ENCODE measurements at places on chromosomes 2 and 18.

DNA sequence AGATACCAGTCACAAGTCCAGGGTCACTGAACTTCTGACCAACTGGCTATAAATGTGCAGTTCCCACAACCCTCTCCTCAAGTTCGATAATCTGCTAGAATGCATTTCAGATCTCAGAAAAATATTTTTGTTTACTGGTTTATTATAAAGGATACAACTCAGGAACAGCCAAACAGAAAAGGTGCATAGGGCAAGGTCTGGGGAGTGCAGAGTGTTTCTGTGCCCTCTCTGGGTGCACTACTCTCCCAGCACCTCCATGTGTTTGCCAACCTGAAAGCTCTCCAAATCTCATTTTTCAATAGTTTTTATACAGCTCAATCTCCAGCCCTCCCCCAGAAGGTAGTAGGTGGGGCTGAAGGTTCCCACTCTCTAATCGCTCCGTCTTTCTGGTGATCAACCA lies 85.2 kb downstream of the SKA1 start:
- no peak for DNase-seq

DNA sequence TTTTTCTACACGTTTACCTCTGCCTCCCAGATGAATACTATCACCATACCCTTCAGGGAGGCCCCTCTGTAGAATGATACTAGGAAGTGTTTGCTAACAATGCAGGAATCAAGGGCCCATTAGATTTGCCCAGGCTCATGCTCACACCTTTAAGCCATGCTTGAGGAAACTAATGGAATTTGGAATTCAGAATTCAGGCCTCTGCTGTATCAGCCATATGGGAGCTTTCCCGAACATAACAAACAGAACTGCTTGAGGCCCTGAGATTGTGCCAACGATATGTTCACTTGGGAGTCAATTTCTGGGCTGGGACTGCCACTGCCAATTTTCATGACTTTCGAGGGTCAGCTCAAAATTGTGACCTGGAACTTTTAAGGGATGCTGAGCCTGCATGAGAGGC lies 282.5 kb downstream of the CLIP4 start:
- no peak for DNase-seq

- DNase-seq = no peak
These were observed 351.0 kb downstream of the SS18 start for GRCh38 chr18:25739376-25739775.

GRCh38 chr2:212505586-212505985 lies 33.0 kb downstream of the ERBB4 start:
- no peak for DNase-seq

- no peak for DNase-seq
These were observed 35.1 kb downstream of the CCBE1 start for GRCh38 chr18:59661891-59662701.

- DNase-seq = no peak
These were observed 30.5 kb downstream of the KDM3A start for GRCh38 chr2:86471637-86472036.

DNA sequence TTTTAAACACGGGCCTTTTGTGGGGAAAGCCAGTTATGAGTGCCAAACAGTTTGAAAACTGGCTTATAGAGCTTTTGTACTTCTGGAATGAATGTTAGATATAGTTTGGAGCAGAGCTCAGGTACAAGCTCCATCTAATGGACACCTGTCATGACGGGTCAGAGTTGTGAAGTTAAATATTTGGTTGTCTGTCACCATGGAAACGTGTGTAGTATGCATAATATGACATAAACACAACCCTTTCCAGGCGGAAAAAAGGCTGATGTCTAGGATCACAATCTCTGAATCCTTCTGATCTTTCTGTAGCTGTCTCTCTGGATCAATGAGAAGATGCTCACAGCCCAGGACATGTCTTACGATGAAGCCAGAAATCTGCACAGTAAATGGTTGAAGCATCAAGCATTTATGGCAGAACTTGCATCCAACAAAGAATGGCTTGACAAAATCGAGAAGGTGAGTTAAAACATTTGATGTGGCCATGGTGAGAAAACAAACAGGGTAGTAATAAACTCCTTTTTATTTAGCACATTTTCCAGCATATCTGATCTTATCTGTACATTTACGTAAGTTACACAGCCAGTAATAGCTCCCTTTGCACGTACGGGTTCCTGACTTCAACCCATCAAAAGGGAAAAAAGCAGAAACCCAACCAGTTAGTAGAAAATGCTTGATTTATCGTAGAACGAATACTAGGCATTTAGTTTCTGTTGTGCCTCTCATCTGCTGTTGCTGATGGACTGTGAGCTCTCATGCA lies 80.6 kb upstream of the EML6 start:
- DNase-seq = no peak

GRCh38 chr2:54423213-54423612 lies 32.9 kb upstream of the SPTBN1 start:
- no peak for DNase-seq

GRCh38 chr18:7514796-7515440 lies 52.2 kb upstream of the PTPRM start:
- no peak for DNase-seq

GRCh38 chr18:79510731-79511241 lies 115.1 kb downstream of the NFATC1 start:
- DNase-seq = no peak

GRCh38 chr2:48482313-48482712 lies 47.6 kb upstream of the STON1 start:
- no peak for DNase-seq

DNA sequence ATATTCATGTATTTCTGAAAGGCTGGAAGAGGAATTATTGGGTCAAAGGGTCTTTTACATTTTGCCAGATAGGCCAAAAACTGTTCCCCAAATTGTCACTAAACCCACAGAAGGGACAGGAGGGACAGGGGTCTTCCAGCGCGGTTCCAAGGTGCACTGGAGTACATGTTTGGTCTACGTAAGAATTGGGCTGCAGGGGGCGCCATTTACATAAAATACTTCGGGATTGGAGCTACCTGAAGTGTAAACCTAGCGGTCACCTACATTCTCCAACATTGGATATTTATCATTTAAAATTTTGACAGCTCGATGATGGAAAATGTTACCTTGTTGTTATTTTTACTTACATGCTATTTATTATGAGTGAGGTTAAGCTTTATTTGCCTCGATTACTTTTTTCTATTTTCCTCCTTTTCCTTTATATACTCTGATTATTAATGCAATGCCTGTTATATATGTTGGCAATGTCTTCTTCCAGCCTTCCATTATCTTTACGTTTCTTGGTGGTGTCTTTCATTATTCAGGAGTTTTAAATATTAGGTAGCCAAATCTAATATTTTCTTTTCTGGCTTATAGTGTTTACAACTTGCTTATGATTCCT lies 43.0 kb upstream of the RAB6C start:
- peak; percentile 70 for DNase-seq

DNA sequence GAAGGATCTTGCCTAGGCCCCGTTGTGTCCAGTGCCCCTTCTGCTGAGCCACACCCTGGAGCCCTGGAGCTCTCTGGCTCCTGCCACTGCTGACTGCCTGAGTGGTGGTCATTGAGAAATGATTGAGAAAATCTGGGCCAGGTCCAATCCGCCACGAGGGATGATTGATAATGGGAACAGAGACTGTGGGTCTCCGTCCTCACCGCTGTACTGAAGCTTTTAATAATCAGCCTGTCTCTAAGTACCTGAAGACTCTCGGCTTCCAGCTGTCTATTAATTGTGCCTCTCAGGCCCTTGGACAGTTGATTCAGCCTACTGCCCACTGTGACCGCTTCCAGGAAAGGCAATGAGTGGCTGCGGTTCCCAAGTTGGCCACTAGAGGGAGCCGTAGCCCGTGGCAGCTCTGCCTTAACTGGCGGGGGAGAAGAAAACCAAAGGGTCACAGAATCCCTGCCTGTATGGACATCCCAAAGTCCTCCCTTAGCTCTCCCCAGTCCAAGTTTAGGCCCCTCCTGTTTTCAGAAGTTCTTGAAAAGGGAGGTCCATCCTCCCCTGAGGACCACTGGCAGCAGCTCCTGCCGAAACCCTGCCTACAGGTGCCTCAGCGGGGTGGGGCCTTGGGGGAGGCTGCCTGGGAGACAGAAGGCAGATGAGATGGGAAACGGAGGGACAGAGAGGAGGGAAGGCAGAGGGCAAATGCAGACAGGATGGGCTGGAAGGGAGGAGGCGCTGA lies 213.6 kb downstream of the TNS1 start:
- peak; percentile 69 for DNase-seq

GRCh38 chr2:60825666-60826065 lies 55.7 kb upstream of the REL start:
- DNase-seq = no peak

GRCh38 chr18:43805646-43806194 lies 528.4 kb upstream of the SYT4 start:
- no peak for DNase-seq

GRCh38 chr2:202681688-202682205 lies 47.0 kb downstream of the FAM117B start:
- DNase-seq = no peak

- DNase-seq = peak; percentile 74
These were observed 32.8 kb downstream of the GRHL1 start for GRCh38 chr2:9984217-9984739.

DNA sequence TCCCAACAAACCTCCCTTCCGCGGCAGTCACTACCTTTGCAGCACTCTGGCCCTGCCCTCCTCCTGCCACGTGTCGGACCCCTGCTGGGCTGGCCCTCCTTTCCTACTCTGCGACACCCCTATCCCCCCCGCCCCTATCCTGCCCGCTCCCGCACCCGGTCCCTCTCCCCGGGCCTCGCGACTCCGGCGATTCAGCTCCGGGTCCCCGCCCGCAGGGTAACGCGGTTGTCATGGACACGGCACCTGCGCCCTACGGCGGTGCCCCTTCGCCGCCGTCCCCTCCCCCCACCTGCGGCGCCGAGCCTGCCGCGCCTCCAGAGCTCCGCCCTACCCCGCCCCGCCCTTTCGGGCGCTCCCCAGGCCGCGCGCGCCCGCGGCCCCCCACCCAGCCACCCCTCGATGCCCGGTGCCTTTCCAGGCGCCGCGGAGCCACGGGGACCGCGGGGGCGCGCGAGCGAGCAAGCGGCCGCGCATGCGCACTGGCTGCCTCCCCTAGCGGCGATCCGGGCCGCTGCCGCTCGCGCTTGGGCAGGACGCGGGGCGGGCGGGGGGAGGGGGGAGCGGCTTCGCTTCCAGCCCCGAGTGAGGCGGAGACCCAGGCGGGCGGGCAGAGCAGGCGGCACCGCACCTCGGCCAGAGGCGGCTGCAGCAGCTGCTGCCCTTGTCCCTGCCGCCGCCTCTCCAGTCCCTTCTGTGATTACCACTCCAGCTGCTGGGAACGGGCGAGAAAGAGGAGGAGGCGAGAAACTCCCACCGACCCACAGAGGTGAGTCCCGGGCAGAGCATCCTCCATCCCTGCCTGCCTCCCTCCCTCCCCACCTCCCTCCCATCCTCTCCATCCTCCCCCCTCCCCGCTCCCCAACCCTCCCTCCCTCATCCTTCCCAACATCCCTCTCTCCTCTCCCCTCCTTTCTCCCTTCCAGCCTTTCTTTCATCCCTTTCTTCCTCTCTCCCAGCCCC lies at the start of gene CTNNA2:
CTNNA2 (plus strand) TSS at position 610 of the 960 bp plus-strand sequence.
- DNase-seq = no peak

GRCh38 chr18:55983433-55983832 lies 395.4 kb upstream of the TCF4 start:
- no peak for DNase-seq

DNA sequence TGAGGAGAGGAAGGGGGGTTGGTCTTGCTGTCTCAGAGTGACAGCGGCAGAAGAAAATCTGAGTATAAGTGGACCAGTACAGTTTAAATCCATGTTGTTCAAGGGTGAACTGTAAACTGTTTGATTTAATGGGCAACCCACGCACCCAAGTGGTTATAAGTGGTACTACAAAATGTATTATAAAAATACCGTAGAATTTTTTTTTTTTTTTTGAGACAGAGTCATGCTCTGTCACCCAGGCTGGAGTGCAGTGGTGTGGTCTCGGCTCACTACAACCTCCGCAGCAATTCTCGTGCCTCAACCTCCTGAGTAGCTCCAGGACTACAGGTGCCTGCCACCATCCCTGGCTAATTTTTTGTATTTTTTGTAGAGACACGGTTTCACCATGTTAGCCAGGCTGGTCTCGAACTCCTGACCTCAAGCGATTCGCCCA lies 2.1 kb upstream of the CHCHD5 start:
- DNase-seq = peak; percentile 85

DNA sequence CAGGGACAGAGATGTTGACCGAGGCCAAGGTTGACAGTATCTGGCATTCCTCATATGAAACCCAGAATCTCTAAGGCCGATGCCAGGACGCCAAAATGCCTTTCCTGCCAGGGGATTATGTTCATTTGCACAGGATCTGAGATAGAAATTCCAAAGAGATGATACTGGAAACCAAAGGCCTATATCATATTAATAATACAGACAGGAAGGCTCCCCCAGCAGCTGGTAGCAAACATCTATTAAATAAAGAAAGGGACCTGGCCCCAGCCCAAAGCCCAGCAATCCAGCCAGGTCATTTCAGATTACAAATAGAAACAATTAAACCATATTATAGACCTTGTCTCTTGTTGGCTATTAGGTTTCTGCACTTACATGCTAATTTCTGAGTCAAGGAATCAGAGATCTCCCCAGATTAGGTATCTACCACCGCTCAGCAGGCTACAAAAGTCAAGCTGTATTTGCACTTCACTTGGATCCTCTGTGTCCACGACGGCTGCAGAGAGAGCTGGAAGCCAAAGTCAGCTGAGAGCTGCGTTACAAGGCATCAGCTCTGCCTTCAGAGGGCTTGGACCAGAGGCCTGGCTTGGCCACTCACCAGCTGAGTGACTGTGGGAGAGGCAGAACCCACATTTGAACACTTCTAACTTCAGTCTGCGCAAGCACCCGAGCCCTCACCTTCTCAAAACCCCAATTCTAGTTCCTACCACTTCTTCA lies 269.3 kb upstream of the SIX2 start:
- no peak for DNase-seq

- peak; percentile 50 for DNase-seq
These were observed 13.5 kb downstream of the RASGRP3 start for GRCh38 chr2:33489835-33490431.

- DNase-seq = no peak
These were observed 228.3 kb downstream of the SRBD1 start for GRCh38 chr2:45382744-45383143.

GRCh38 chr2:37771600-37772088 lies 100.2 kb upstream of the CDC42EP3 start:
- DNase-seq = no peak

DNA sequence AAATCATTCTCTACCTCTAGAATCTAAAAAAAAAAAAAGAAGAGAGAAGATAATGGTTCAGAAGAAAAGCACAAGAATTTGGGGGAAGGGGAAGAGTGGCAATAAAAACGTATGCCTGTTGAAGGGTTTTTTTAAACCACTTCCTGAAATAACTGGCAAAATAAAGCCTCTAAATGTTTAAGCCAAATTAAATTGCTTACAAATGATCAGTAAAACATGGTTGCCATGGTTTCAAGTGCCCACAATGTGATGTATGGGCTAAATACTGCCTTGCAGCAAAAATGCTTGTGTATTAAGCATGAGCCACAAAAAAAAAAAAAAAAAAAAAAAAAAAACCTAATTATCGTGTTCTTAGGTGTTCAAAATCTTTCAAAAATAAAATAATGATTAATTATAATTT lies 60.8 kb downstream of the RBM43 start:
- DNase-seq = no peak

All from NAMALWA (cell line).